ENCODE measurements at places on chromosomes 1 and 21. TPM values are rescaled to one million over a fixed set of nuclear protein-coding genes. Genes with fewer than 3 reads are reported as not detected.
A peak's percentile ranks its signal among the peaks of the same experiment; 100 is the strongest.

GRCh38 chr1:205325334-205325884 lies 3.9 kb upstream of the NUAK2 start:
- no peak for DNase-seq

GRCh38 chr1:240666568-240667198 lies 54.7 kb upstream of the GREM2 start:
- no peak for DNase-seq

- no peak for DNase-seq
These were observed 958 bp downstream of the DDR2 start for GRCh38 chr1:162633081-162633762.

DNA sequence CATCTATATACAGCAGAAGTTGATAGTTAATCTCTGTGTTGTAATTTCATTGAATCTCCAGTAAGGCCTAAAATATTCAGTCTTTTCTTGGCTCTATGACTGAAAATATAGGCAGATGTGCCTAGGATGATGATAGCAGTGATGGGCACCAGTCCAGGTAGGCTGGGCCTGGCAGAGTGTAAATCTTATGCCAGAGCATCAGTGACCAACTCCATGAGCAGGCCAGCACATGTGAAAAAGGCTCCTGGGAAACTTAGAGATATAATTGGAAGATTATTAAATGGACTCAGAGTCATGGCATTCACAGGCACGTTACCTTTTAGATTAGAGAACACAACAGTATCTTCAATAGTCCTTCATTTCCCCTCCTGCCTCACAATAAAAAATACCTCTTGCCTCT lies 20.7 kb upstream of the CYYR1 start:
- DNase-seq: no peak

DNA sequence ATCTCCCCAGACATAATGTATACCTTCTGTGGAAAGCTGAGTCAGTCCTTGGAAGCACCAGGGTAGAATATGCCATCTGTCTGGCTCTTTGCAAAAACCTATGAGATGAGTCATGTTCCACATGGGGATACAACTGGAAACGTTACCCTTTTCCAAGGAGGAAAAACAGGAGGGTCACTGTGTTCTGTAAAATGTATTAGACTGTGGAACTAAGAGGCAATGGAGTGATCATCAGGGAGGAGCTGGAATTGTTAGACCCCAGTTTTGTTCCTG lies 16.1 kb upstream of the PSMD4 start:
- no peak for DNase-seq

GRCh38 chr1:196607981-196608380 lies 259 bp downstream of the KCNT2 start:
- DNase-seq: no peak

- DNase-seq: no peak
These were observed 225.7 kb downstream of the KCNH1 start for GRCh38 chr1:210908257-210908656.

GRCh38 chr1:200134116-200134515 lies 106.6 kb downstream of the NR5A2 start:
- DNase-seq: no peak

DNA sequence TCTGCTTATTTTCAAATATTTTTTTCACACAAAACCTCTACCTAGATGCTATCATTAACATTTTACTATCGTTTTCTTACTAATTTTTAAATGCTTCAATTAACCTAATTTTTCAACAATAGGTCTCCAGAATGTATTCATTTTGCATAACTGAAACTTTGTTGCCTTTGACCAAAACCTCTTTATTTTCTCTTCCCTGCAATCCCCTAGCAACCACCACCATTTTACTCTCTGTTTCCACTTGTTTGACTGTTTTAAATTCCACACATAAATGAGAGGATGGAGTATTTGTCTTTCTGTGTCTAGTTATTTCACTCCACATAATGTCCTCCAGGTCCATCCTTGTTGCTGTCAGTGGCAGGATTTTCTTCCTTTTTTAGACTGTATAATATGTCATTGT lies 9.5 kb upstream of the F13B start:
- DNase-seq: no peak

GRCh38 chr1:35706846-35707600 lies 11.7 kb downstream of the C1orf216 start:
- no peak for DNase-seq

- DNase-seq: no peak
These were observed 28.9 kb downstream of the FAAP20 start for GRCh38 chr1:2165646-2166045.

DNA sequence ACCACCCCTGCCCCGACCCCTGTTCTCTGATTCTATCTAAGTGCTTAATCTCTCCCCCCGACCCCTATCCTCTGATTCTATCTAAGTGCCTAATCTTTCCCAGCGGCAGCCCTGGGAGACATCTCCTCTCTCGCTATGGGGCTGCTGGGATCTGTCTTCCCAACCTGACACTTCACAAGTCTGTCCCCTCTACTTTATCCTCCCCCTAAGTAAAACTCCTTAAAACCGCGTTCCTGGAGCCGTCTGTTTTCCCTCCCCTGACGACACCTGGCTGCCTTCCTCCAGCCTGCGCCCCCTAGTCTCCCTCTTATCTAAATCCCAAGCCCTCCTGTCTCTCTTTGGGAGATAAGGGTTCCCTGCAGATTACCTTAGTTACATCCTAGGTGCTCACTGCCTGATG lies 30.5 kb downstream of the EPHB2 start:
- DNase-seq: no peak

- DNase-seq: no peak
These were observed 3.0 kb downstream of the GPN2 start for GRCh38 chr1:26887125-26887524.

DNA sequence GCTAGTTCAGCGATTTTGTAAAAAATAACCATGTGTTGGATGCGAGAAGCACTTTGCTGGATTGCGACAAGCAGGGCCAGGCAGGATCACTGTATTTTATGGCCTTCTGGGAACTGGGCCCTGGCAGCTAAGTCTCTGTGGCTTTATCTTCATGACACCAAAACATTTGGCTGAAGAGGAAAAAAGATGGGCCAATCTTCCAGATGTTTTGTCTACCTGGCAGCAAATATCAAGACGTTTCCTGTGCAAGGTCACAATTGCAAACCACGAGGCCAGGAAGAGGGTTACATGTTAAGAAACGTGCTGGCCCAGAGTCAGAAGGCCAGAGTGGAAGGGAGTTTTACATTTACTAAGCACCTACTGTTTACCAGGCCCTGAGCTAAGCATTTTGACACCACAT lies 22.1 kb downstream of the GRIK3 start:
- no peak for DNase-seq

GRCh38 chr21:42703136-42703908 lies 49.9 kb downstream of the PDE9A start:
- no peak for DNase-seq

- DNase-seq: no peak
These were observed 66.0 kb downstream of the VCAM1 start for GRCh38 chr1:100785470-100786052.

- no peak for DNase-seq
These were observed 45.9 kb downstream of the NID1 start for GRCh38 chr1:236018885-236019453.

DNA sequence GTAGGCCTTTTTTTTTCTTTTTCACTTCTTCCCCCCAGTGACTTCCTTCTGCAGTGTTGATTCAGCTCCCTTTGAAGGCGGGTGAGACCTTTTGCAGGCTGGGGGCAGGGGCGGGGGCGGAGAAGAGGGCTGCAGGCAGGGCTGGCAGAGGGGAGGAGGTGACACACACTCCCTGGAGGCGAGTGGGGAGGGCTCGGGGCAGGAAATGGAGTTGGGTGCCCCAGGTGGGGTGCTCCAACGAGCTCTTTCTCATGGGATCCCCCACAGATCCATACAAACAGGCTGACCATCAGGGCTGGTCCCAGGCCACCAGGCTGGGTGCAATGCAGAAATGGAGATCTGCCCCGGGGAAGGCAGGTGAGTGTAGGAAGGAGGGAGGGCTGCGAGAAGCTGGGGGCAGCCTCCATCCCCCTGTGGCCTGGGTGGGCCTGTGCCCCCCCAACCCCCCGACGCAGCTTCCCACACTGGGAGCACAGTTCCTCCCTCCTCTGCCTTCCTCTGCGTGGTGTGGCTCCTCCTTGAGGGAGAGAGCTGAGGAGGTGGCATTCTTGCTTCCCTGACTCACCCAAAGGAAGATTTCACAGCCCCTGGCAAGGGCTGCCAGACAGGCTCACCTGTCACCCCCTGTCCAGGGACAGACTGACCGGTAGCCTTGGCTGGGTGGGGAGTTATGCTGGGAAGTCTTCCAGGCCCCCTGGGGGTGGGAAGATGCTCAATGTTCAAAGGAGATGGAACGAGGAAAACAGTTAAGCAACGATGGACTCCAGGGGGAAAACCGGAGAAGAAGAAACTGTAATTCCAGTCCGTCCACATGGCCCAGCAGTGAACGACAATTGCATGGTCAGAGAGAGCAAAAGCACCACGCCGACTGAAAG lies 7.1 kb upstream of the ITGB2 start:
- peak; percentile 57 for DNase-seq

DNA sequence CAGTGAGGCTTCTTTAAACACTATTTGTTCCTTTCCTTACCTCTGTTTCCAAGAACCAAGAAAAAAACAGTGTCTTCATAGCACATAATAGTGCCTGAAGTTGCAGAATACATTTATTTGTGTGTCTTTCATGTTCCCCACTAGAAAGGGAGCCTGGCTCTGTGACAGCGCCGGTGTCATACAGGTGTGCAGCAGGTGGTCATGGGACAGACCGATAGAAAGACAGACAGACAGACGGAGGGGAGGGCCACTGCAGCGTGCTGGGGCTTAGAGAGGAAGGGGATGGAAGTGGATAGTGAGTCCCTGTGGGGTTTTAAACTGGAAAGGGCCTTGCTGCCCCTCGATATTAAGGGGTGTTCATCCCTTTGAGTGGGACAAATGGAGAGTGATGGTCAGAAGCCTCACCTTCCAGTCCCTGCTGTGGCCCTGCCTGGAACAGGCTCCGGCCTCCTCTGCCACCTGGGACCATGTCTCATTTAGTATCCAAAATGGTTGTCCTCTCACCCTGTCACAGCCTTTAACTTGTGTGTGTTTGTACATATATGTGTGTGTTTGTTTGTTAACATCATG lies 152.9 kb downstream of the PGBD5 start:
- DNase-seq: no peak

GRCh38 chr1:46508757-46509156 lies 19.1 kb downstream of the DMBX1 start:
- no peak for DNase-seq

DNA sequence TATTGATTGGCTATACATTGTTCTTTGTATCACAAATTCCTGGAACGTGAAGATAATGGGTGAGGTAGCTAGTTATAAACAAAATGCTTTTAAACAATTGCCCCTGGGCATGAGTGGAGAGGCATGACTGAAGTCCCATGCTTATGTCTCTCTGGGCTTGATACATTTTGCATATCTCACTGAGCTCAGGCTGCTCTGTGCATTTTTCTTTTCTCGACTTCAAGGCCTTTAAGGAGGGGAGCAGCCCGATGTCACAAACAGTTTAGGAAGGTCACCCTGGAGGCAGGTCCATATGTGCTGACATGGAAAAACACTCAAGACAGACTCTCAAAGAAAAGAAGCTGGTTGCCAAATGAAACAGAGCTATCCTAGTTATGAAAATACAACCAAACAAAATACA lies 80.1 kb upstream of the PUM1 start:
- no peak for DNase-seq

DNA sequence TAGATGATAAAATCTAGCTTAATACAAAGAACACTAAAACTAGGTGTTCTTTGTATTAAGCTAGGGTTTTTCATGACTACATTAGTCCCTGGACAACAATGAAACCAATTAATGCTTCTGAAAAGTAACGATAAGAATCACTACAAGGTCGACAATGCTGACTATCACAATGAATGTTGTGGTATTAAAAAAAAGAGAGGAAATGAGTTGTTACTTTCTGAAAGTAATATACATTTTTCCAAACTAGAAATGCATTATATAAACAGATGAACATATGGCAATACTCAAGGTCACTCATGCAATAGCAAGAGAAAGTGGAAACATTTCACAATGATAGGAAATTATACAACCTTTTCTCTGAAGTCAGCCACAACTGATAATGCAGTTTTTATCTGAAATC lies 19.0 kb downstream of the DPH5 start:
- DNase-seq: no peak

DNA sequence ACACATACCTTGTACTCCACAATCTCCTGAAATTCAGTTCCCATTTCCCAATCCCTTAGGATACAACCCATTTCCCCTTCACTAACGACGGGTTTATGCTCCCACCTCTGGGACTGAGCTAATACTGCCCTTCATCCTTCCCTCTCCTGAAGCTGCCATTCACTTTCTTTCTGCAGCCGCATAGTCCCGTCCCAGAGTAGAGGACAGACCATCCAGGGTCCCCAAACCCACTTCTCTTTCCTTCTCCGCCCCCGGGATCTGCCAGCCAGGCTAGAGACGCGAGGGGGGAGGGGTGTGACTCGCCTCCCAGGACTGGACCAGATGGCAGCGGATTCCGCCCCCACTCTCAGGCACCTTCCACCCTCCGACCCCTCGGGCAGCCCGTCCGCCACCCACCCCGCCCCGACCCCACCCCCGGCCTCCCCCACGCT lies 679 bp downstream of the ABL2 start:
- DNase-seq: peak; percentile 21

DNA sequence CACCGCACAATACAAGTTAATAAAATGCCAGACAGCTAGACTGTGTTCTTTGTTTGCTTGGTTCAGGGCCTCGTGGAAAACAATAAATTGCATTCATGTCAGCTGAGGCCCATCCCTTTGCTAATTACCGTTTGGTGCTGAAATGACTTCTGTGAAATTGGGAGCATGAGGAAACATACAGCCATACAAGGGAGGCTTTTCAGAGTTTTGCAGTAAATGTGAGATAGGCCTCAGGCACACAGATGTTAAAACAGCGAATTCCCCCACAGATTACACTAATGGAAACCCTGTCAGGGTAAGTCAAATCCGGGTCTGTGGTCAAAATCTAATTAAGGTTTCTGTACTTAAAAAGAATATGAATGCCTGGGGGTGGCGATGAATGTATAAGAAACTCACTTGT lies 173.5 kb upstream of the LMO4 start:
- DNase-seq: no peak

GRCh38 chr1:67791686-67792085 lies 41.6 kb downstream of the GNG12 start:
- DNase-seq: no peak

DNA sequence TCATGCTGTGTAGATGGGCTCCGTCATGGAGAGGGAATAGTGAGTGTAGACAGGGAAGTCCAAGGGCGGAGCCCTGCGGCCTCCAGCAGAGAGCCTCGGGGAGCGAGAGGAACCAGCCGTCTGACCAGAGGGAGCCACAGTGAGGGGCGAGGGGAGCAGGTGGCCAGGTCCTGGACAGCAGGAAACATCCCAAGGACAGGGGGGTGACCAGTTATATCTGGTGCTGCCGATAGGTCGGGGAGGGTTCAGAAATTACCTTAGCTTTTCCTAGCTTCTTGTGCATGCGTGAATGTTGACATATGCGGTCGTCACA lies 46.5 kb downstream of the TRAPPC10 start:
- DNase-seq: no peak

IGFN1 gene
- not detected for total RNA-seq

RGS8 gene
- not detected for total RNA-seq

CHI3L1 gene
- not detected for total RNA-seq

OLIG2 gene
- not detected for total RNA-seq

KIAA1614 gene
- total RNA-seq: 0.38 TPM

ZNF648 gene
- total RNA-seq: not detected

B3GALT2 gene
- not detected for total RNA-seq

PPP2R5A gene
- total RNA-seq: 31.6 TPM

EPHA10 gene
- 0.12 TPM for total RNA-seq

TRIM46 gene
- 1.9 TPM for total RNA-seq

LRRC39 gene
- 0.71 TPM for total RNA-seq
